Smooth muscle cell of the brain vasculature (primary cell): ENCODE measurements at places on chromosomes 4 and X.

DNA sequence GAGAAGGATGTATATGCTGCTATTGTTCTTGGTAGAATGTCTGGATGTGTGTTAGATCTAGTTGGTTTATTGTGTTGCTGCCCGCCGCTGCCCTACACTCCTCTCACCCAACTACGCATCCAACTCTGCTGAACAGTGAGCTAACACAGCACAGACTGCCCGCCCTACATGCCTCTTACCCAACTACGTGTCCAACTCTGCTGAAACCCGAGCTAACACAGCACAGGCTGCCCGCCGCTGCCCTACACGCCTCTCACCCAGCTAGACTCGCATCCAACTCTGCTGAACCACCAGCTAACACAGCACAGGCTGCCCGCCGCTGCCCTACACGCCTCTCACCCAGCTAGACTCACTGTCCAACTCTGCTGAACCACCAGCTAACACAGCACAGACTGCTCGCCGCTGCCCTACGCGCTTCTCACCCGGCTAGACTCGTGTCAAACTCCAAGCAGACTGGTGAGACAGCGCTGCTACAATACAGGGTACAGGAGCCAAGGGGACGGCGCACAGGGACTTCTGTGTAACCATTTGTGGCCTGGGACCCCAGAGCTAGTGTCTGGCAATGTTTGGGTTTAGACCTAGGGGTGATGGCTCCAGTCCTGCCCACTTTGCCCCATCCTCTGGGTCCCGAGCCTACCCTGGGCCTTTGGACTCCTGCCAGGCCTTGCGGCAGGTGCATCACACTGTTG lies 11.6 kb upstream of the CTBP1 start:
- DNase-seq, result no peak

DNA sequence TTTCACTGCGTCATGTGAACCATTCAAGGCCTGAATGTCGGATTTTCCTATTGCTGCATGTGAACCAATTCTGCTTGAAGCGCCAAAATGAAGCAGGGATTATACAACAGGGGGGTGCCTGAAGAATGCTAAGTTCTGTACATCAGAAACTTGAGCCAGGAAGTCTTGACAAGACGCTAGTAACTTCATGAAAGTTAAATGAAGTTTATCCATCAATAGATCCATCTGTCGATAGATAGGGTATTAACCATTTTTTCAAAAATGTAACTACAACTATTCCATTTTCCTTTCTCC lies 590 bp upstream of the NAF1 start:
- DNase-seq, result no peak

GRCh38 chr4:139968831-139969230 lies 185.2 kb downstream of the MAML3 start:
- no peak for DNase-seq

GRCh38 chr4:158010361-158010760 lies 162.5 kb downstream of the GASK1B start:
- no peak for DNase-seq

DNA sequence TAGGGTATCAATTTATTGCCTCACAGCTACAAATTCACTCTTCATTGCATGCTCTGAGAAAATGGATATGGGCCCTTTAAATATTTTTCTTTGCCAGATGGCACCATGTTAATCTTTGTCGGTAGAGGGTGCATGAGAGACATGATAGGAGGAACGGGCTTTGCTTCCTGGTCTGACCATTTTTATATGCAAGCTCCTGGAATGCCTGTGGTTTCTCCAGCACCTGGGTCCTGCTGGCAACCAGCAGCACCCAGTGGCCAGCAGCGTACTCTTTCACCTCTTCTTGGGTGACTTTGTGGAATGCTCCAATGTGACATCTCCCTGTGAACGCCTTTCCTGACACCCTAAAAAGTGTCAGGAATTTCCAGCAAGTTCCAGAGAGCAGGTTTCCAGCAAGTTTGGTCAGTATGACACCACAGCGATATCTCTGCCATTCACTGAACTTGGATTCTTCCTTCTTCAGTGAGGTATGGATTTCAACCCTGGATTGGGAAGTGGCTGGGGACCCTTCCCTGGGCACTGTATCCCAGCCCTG lies 140.3 kb upstream of the PGRMC2 start:
- DNase-seq, result peak; percentile 29
